ENCODE measurements at places on chromosomes 4 and X.

GRCh38 chr4:178306565-178306964, 864.3 kb upstream of the AGA start:
- peak; percentile 54 for DNase-seq

DNA sequence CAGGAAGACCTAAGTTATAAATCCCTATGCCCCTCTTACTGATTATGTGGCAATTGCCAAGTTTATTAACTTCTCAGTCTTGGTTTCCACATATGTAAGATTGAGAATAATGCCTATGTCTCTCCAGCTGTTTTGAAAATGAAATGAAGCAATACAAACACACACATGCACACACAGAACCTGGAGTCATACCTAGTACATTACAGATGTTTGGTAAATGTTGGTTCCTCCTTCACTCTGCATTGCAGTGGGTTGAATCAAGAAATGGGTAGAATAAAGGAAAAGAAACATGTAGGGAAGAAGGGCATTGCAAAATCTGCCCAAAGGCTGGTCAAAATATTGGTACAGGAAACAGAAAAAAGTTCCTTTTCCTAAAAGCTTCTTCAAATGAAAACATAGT, 309.9 kb upstream of the EMCN start:
- no peak for DNase-seq

- DNase-seq = peak; percentile 55
Measured at GRCh38 chr4:147772459-147772969, 40.6 kb downstream of the ARHGAP10 start.

DNA sequence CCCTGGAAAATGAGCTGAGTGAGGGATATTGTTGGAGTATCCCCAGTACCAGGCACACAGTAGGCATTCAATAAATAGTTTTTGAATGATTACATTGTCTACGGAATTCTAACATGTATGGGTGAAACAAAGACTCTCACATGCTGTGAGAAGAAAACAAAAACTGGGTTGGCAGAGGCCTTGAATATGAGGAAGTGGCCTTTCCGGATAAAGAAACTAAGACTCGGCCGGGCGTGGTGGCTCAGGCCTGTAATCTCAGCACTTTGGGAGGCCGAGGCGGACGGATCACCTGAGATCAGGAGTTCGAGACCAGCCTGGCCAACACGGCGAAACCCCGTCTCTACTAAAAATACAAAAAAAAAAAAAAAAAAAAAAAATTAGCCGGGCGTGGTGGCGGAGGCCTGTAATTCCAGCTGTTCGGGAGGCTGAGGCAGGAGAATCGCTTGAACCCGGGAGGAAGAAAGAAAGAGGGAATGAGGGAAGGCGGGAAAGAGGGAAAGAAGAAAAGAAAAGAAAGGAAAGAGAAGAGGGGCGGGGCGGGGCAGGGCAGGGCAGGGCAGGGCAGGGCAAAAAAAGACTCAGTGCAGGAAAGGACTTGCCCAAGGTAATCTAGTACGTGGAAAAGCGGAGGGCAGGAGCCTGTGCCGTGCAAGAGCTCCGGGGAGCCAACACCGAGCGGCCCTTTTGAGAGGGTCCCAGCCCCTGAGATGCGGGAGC, 689 bp upstream of the TMA16 start:
- DNase-seq = no peak

DNA sequence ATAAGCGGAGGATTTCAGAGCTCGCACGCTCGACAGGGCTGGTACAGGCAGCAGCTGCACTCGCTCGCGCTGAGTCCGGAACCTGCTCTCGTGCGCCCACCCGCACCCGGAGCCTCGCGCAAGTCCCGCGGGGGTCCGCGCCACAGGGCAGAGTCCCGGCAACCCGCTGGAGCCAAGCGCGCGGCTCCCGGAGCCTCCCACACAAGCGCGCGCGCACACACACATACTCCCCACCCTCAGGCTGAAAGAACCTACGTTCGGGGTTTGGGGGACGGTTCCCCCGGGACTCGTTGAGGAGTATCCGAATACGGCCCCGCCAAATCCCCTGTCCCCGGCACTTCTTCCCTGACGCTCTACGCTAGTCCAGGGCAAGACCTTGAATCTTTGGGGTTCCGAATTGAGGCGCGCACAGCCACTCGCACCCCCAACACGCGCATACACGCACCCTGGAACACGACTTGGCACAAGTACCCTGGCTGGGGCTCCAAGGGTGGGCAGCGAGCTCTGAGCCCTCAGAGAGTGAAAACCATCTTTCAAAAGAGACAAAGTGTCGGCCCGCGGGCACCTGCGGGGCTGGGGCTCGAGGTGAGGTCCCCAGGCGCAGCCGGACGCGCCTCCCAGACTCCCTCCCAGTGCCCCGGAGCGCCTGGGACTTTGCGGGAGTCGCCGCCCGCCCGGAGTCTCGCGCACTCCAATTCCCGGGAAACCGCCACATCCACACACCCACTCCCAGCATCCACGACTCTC, 952 bp downstream of the ANOS1 start:
- no peak for DNase-seq

All from islet precursor cell (in vitro differentiated cells).